Kidney (tissue), 22 donors: ENCODE measurements at places on chromosomes 12 and 14. TPM values are rescaled to one million over a fixed set of nuclear protein-coding genes. Genes with fewer than 3 reads are reported as not detected.

- DNase-seq: peak; percentile 83
Observed at GRCh38 chr14:83470466-83470865, 1936.8 kb upstream of the SEL1L start.

DNA sequence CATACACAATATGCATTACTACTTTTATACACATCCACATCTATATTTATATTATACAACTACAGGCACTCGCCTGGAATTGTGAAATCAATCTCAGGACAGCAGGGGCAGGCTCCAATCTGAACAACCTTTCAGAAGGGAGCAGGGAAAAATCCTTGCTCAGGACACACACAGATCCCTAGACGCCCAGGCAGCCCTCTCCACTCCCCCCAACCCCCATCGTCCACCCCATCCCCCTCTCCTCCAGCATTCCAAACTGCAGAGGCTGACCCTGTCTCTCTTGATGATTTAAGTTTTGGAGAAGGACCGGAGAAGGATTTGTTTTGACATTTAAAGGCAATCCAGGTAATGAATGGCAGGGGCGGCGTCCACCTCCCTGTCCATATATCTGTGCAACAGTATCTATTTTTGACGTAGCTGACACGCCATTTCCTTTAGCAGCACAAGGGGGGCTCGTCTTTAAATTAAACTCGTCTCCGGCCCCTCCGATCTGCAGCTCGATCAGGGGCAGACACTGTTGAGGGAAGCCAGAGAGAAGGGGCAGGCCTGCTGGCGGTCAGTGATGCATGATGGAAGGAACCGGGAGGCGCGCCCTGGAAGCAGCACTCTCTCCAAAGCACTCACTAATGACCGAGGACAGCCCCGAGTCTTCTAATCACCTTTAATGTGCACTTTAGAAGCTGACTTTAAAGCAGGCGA lies 95.0 kb upstream of the TBX5 start:
- DNase-seq: no peak

- DNase-seq: no peak
Observed at GRCh38 chr12:68428724-68429501, 96.8 kb upstream of the MDM1 start.

GRCh38 chr12:70626180-70626579 lies 11.0 kb downstream of the PTPRB start:
- DNase-seq: no peak

NINJ2 gene
- polyA plus RNA-seq: 0.69 TPM
